Astrocyte of the spinal cord (primary cell): ENCODE measurements at places on chromosomes 2 and 18.

DNA sequence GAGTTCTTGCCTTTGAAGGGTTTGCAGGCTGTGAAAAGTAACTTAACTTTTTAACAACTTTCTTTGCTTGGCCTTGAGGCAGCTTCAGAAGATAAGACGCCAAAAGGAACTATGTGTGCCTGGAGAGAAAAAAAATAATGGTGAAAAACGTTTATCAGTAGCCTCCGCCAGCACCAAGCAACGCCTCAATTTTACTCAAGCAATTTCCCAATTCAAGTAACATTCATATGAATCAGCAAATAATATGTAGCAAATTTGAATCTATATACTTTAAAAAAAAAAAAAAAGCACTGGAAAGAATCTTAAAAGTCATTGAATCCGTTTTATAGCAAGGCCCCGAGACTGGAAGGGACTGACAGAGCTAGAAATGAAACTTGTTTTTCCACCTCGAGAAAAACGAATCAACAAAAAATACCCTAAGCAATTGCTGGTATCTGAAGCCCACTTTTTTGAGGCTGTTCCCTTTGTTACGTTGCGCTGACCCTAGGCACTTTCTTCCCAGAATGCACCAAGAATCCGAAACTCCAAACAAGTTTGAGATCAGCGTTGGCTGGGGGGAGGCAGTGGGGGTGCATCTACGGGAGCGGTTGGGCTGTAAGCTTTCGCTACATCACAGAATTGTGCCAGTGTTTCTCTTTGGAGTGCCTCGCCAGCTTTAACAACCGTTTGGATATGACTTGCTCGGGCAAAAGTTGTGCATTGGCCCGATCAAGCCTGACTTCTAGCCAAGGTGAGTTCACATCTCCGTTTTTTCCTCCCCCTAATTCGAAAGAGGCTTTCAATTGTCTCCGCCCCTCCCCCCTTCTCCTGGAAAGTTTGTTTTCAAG is 2.7 kb upstream of the TGIF1 start:
- DNase-seq, result peak; percentile 70

- peak; percentile 50 for DNase-seq
These were observed 48.5 kb upstream of the DOCK10 start for GRCh38 chr2:225090746-225091145.

GRCh38 chr2:20621366-20622295 is 29.3 kb downstream of the HS1BP3 start:
- no peak for DNase-seq

DNA sequence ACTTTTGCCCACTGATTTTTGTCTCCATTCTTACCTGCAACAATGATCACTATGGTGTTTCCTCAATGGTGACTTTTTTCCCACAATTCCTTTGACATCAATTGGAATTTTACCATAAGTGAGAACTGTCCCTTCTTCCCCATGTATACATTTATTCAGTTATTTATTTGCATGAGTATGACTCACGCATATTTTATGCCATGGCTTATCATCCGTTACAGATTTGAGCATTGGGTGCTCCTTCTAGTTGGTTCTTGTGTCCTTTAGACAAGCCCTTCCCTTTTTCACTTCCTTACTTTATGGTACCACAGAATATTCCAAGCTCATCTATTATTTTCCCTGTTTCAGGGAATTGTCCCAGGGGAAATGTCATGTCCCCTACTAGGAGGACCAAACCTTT is 7.6 kb downstream of the COX5B start:
- no peak for DNase-seq

GRCh38 chr2:29447513-29447912 is 332.3 kb downstream of the CLIP4 start:
- no peak for DNase-seq

GRCh38 chr2:132670496-132671150 is 618 bp upstream of the LYPD1 start:
- DNase-seq, result peak; percentile 65

DNA sequence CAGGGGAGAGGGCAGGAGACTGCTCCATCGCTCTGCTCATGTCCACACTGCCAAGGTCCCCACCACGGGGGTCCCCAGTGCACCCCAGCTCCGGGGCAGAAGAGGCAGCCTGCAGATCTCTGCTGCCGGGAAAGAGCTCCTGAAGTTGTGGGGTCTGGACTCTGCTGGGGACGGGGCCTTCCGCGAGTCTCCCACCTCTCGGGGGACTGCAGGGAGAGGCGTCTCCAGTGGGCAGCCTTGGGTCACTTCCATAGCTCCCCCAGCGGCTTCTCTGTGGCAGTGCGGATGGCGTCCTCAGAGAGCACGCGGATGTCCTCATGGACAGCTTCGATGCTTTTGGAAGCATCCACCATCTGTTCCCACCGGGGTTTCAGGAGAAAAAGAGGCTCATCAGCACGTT is 10.7 kb downstream of the DTYMK start:
- DNase-seq, result no peak

DNA sequence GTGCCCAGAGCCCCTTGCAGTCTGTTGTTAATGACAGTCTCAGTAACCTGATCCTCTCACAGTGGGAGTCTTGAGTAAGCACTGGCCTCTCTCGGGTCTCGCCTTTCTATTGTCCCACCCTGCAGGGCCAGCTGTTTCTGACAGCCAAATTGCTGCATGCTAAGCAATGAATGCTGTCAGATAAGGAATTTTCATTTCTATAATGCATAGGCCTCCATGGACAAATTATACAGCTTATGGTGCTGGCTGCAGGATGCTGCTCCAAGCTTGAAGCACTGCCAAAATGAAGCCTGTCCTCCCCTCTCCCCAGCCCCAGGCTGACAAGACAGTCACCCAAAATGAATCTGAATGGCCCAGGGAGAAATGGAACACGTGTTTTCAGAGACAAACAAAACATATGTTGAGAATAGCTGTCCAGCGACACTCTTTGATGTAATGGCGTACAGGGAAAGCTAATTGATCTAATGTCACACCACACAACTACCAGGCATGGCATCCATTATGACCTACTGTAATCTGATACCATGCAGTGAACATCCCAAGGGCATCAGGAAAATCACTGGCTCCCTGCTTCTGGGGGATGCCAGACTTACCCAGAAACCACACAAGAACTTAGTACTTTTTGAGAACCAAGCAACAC is 36.8 kb downstream of the ACVR1 start:
- peak; percentile 85 for DNase-seq

- no peak for DNase-seq
These were observed 127.1 kb upstream of the TTC39C start for GRCh38 chr18:23887493-23887892.

DNA sequence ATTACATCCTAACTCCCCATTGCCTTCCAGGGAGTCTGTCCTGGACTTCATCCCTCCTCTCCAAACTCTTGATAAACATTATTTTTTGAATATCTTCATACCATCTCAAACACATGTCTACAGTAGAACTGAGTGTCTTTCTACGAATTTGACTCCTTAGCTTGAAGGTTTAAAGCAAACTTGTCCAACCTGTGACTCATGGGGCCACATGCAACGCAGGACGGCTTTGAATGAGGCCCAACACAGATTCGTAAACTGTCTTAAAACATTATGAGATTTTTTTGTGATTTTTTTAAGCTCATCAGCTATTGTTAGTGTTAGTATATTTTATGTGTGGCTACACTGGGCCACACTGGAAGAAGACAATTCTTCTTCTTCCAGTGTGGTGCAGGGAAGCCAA is 98.1 kb downstream of the PARD3B start:
- DNase-seq, result no peak

DNA sequence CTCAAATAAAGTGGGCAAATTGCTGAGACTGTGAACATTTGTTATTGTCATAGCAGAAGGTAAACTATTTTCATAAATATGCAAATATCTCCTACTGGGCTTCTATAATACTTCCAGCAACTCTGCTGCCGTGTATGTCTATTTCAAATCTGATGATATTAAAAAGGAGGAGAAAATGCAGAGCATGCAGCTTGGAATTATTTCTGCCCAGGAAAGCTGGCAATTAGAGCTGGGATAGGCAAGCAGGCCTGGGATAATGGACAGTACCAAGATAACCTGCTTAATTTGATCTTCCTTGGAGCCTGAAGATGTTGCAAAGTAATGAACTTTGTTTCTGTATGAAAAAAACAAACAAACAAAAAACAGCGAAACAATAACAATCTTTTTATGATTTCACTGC is 72.8 kb downstream of the HNMT start:
- no peak for DNase-seq

GRCh38 chr2:224780106-224780505 is 63.9 kb upstream of the CCDC195 start:
- no peak for DNase-seq

DNA sequence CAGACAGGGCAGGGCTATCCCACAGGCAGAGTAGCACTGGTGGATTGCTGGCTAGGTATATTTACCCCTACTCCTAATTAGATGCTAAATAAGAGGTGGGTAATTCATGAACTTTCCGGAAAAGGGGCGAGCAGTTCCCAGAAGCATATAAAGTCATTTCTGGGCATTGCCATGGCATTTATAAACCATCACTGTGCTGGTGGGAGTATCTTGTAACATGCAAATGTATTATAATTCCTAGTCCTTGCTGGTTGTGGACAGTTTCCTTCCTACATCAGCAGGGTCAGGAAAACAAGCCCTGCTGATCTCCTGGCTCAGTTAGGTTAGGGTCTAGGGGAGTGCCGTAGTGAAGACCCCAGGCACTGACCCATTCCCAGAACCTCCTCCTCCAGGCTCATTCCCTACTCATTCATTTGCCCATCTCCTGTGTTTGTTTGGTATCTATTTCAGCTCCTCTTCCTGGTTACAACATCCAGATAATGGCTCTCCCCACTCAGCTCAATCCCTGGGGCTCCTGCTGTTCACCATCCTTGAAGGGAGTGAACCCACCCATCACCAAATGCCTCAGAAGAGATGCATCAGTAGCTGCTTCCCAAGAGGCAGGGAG is 282.7 kb downstream of the SRBD1 start:
- no peak for DNase-seq

GRCh38 chr2:7758073-7758759 is 841.0 kb downstream of the RNF144A start:
- no peak for DNase-seq

GRCh38 chr2:60109744-60110143 is 443.7 kb downstream of the BCL11A start:
- DNase-seq, result no peak

- DNase-seq, result peak; percentile 50
These were observed 51.8 kb downstream of the WDR7 start for GRCh38 chr18:56702946-56703345.

- no peak for DNase-seq
These were observed 1.9 kb upstream of the SIX2 start for GRCh38 chr2:45011121-45011520.

DNA sequence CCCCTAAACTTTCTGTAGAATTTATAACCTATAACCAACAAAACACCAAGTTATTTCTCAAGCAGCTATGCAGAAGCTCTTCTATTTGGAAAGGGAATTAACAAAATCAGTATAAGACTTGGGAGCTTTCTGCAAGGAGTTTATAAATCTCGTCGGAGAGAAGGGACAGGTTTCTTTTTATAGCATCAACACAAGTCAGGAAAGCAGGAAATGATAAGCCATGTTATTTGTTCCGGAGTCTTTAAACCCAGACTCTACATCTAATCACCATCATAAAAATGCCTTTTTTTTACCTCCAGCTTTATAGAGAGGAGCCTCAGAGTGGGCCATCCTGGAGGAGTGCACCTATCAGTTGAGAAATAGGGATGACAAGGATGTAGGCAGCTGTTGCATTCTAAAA is 137.1 kb downstream of the DPP10 start:
- DNase-seq, result no peak

DNA sequence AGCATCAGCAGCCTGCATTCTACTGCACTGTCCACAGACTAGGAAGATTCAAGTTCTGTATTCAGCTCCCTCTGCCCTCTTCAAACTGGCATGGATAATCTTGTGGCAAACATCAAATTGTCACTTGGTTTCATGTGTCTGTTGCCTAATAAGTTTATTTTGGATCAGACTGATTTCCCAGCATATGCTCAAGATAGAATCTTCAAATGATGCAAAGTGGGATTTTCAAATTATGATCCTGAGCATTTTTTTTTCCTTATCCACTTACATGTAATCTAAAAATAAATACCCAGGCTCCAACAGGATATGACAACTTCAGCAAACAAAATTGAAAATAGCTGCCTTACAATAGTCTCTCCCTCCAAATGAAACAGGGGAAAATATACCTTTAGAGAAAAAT is 160.9 kb upstream of the VRK2 start:
- no peak for DNase-seq

DNA sequence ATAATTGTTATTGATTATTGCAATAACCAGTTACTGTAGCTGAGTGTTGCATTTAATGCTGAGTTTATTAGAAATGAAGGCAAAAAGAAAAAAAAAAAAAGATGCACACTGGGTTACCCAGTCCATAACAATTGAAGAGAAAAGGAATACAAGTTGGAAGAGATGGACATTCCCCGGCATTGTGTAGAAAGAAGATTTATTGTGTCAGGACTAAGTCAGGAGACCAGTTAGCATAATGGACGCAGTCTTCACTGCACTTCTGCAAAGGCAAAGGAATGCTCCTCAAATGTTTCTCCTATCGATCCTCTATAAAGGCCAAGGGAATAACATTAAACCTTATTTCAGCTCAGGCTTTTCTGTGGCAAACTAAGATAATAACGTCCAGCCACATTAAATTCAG is 157.8 kb downstream of the INSIG2 start:
- DNase-seq, result no peak

DNA sequence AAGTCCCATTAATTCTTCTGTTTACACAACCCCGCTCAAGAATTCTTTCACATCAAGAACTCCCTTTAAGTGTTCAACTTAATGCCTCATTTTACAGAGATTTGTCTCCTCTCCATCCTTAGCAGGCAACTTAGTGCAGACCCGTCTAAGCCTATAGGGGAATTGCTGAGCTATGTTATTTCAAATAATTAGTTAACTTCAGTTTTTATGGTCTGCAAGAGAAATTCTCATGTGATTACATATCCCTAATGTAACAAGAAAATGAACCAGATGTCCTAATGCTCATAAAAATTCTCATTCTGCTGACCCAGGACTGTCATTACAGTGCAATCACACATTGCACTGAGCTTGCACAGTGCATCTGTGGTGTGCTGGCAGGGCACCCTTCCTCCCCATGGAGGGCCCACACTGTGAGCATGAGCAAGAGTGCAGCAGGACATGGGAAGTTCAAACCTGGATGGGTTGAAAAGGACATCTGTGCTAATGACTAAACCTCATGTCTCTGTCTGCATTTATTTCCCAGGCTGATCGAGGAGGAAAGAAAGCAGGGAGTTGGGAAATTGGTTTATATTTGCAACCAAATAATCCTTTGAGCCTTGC is 97.1 kb downstream of the COL5A2 start:
- peak; percentile 82 for DNase-seq

DNA sequence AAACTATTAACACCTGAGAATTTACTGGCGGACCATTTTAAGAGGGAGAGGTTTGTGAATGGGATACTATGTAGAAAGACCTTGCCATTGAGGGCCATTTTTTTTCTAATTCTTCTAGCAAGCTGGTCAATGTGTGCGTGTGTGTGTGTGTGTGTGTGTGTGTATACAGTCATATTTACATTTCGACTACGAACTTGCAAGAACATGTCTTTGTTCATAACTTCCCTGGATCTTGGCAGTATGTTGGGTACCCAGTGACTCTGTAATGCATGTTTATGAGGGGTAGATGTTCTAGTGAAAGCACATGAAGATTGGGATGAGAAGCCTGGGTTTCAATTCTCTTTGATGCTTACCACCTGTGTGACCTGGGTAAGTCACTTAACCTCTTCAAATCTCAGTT is 133.6 kb downstream of the UBE2E3 start:
- no peak for DNase-seq
